Osteoblast (primary cell): ENCODE measurements at places on chromosomes 3 and 15. TPM values are rescaled to one million over a fixed set of nuclear protein-coding genes. Genes with fewer than 3 reads are reported as not detected.

DNA sequence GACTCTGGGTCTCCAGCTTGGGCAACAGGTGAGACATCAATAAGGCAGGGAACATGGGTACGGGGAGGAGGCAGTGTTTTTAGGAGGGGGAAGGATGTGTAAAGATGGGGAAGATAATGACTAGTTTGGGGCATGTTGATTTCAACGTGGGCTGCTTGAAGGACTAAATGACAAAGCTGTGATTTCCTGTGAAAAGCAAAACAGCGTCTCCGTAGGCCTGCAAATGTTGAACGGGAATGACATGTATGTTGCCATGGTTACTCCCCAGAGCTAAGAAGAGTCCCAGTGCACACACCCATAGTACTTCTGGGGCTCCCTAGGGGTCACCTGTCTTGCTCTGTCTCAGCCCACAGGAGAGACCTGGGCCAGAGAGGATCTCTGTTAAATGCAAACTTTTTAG is 71.3 kb upstream of the ETV5 start:
- DNase-seq: no peak

- peak; percentile 77 for DNase-seq
These were observed 43.2 kb downstream of the EPHB3 start for GRCh38 chr3:184604615-184605290.

DNA sequence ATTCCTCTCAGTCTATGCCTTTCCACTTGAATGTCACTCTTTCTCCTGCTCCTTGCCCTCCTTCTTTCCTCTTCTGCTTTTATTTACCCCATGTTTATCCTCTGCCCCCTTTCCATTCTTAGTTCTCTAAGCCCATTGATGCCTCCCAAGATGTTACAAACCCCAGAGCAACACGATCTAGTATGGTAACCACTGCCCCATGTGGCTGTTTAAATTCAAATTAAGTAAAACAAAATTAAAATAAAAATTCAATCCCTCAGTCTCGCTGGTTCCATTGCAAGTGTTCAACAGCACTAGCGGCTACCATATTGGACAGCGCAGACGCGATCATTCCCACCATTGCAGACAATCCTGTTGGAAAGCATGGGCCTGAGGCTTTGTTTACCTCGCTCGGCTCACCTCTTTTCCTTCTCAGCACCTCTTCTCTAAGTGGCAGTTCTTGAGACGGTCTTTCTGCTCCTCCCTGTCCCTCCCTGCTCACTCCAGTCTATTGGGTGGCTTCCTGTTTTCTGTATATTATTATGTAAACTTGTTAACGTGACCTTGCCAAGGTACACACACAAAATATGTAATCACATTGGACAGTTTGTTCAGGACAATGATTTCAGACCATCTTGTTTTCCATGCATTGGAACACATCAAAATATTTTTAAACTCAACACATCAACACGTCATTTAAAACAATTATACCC is 21.8 kb upstream of the CA12 start:
- DNase-seq: no peak

GRCh38 chr15:55248895-55249294 is 40.7 kb downstream of the RAB27A start:
- no peak for DNase-seq

- DNase-seq: no peak
These were observed 1357.1 kb upstream of the CADM2 start for GRCh38 chr3:83601704-83602103.

DNA sequence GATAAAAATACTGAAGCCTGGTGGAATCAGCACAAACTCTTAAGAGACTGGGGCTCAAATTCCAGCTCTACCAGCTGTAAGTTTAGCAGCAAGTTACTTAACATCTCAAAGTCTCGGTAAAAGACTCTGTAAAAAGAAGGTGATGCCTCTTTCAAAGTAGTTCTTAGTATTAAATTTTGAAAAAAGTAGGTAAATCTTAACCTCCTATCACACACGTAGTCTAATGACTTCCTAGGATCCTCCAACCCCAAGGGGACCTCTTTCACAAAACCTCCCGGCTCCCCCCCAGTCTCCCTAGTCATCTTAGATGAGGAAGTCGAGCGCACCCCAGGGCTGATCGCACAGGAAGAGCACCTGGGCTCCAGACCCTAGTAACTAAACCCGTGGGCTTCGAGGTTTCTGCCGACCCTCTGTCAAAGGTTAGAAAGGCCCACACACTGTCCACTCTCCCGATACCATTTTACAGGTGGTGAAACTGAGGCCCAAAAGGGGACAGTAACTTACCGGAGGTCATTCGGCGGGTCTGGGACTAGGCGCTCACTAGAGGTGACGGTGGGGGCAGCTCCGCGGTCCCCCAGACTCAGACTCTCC is 427 bp downstream of the MBD4 start:
- DNase-seq: peak; percentile 27

- DNase-seq: peak; percentile 82
These were observed 4.6 kb downstream of the TLE3 start for GRCh38 chr15:70093070-70093469.

- peak; percentile 88 for DNase-seq
These were observed 519.1 kb downstream of the FOXP1 start for GRCh38 chr3:71064291-71064955.

GRCh38 chr15:41913256-41913655 is 19.4 kb upstream of the SPTBN5 start:
- no peak for DNase-seq

- DNase-seq: no peak
These were observed 42.7 kb downstream of the CORO2B start for GRCh38 chr15:68621535-68621934.

DNA sequence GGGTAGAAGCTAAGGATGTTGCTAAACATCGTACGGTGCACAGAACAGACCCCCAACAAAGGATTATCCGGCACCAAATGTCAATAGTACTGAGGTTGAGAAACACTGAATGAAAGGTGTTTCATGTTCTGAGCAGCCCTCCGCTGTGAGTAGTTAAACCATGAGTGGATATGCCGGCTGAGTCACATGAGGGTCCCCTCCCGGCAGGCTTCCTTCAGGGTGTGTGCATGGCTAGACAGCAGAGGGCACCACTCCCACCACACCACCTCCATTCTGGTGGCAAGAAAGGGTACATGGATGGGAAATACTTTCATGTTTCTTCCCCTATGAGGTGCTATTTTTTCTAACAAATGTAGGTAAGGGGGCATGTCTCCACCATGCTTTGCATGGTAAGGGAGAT is 128.3 kb upstream of the SEMA6D start:
- DNase-seq: no peak

DNA sequence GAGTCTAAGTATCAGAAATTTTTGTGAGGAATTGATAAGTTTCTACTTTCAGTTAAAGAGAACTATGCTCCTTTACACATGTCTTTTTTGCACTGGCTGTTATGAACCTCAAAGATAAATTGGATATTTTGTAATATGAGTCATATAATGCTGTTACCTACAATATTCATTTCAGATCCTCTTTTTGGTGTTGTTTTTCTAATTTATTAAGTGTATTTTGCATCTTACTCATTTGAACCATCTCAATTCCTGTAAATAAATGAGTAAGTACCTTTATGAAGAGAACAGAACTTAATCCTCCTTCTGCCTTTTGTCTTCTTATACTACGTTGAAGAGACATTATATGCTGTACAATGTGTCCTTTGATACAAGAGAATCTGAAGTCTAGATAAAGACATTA is 74.4 kb downstream of the ZIC1 start:
- DNase-seq: no peak

DNA sequence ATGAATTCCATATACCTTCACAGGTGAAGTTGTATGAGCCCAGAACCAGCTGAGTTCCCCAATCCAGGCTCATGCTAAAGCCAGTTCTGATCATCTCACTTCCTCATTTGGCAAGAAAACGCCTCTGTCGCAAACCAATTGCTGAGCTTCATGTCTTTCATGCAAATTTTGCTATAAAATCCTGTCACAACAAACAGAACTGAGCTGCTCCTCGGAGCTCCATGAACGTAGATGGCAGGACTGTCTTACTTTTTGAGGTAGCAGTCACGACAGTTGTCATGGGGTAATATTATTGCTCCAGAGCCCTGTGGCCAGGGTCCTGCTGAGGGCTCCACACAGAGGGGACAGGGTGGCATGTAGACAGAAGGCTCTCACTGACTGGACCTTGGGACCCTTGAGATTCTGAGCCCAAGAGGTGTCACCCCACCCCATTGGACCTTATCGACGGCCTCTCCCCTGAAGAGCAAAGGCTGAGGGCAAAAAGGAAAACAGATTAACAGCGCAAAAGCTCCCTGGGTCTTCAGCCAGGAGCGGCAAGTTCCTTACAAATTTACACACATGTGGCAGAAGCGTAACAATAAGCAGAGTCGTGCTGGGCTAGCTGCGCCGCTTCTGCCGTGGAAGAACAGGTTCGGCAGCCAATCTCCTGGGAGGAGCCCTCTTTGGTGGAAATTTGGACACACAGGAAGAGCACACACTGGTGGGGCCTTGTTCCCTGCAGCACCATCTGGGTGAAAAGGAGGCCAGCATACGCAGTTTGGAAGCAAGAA is 249.2 kb downstream of the OPA1 start:
- DNase-seq: no peak

DNA sequence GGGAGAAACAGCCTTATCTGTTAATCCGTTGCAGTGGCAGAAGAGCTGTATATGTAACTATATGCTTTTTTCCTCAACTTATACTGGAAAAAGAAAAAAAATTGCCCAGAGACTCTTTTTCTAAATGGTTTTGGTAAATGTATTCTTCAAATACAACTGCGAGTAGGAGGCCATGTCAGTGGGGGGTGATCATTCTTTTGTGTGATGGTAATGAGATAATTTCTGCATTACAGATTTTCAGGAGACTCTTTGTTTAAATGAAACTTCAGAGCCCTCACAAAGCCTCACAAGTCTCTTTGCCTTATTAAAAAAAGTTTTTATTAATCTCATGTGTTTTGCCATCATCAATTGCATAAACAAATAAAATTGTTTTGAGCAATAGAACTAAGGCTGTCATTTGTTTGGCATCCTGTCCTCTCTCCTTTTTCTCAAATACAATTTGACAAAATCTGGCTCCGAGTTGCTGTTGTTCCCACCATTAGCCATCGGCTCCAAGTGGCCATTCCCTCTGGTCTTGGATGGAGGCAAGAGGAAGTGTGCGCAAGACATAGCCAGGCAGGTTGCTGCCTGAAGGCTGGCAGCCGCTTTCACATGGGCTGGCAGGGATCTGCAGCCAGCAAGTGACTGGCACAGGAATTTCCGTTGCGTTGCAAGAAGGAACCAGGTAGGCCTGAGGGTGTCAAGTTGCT is 116.7 kb downstream of the FNDC3B start:
- DNase-seq: no peak

- DNase-seq: no peak
These were observed 2.2 kb upstream of the ITIH3 start for GRCh38 chr3:52792413-52792812.

DNA sequence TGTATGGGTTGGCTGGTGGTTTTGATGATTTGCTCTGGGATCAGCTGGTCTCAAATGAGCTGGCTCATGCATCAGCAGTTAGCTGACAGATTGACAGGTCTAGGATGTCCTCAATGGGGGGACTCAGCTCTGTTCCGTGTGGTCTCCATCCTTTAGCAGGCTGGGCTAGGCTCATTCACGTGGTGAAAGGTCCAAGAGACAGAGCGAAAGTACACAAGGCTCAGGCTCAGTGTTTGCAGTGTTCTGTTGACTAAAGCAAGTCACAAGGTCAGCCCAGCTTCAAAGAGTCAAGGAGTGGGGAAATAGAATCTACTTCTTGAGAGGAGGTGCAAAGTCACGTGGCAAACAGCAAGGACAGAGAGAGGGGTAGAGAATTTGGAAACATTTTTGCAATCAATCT is 126.5 kb upstream of the CMC1 start:
- DNase-seq: peak; percentile 18

Gene THRB
- 0.36 and 0.88 TPM in 2 replicates for total RNA-seq

Gene IL5RA
- total RNA-seq: not detected in 2 replicates

Gene AHSG
- total RNA-seq: not detected in 2 replicates

Gene STRA6
- under 0.01 and 0.36 TPM in 2 replicates for total RNA-seq

Gene SPATA16
- not detected in 2 replicates for total RNA-seq

Gene INSYN1
- total RNA-seq: 3.8 and 4.7 TPM in 2 replicates

Gene GOLGA8Q
- total RNA-seq: 0.36 and 2.4 TPM in 2 replicates
